Fibroblast of skin of abdomen (primary cell): ENCODE measurements at places on chromosomes 12 and 14.

DNA sequence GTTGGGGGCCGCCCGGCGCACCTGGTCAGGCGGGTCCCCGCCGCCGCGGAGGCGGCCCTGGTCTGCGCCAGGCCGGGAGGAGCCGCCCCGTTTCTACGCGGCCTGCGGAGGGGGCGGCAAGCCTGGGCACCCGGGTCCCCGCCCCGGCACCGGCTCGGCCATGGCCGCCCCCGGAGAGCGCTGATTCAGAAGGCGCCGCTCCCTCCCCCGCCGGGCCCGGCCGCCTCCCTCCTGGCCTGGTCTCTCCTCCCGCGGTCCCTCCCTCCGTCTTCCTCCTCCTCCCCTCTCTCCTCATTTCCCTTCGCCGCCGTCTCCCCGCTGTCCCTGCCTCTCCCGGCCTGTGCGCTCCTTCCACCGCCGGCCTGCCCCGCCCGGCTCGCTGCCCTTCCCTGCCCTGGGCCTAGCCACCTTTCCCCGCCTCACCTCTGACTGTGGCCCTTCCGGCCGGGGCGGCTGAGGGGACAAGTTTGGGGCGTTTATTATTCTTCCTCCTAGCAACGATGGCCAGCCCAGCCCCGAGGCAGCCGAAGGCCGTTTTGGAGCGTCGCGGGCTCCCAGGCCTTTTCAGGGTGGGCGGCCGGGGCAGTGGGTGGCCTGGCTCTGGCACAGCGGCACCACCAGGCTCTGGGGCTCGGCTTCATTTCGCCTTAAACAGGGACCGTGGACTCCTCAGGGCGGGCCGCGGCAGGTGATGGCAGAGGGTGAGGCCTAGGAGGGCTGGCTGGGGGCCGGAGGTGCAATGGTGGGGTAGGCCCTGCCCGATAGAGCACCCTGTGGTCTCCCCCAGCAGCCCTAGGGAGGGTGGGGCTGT lies 768 bp downstream of the CEP170B start:
- peak; percentile 68 for DNase-seq

DNA sequence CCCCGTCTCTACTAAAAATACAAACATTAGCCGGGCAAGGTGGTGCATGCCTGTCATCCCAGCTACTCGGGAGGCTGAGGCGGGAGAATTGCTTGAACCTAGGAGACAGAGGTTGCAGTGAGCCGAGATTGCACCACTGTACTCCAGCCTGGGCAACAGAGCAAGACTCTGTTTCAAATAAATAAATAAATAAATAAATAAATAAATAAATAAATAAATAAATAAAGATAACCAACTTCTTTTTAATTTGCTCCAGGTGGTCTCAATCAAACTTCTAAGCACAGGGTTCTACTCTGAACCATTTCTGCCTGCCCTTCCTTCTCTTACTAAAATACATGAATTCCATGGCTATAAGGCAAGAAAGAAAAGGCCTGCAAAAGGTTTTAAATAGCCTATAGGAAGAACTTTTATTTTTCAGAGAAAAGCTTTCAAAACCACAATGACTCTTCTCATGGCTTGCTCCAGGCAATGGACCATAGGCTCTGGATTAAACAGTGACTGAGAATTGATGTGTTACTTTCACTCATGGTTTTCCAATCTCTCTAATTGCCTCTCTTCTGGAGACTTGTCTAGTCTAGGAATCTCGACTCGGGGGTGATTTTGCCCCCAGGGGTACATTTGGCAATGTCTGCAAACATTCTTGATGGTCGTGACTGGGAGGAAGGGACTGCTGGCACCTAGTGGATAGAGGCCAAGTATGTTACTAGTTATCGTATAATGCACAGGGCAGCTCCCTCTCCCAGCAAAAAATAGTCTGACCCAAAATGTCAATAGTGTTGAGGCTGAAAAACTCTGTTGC lies 14.4 kb downstream of the IGF1 start:
- no peak for DNase-seq

GRCh38 chr14:72758420-72758819 lies 135.5 kb downstream of the DPF3 start:
- no peak for DNase-seq

- no peak for DNase-seq
Observed at GRCh38 chr12:68612202-68612601, 1.5 kb downstream of the RAP1B start.

DNA sequence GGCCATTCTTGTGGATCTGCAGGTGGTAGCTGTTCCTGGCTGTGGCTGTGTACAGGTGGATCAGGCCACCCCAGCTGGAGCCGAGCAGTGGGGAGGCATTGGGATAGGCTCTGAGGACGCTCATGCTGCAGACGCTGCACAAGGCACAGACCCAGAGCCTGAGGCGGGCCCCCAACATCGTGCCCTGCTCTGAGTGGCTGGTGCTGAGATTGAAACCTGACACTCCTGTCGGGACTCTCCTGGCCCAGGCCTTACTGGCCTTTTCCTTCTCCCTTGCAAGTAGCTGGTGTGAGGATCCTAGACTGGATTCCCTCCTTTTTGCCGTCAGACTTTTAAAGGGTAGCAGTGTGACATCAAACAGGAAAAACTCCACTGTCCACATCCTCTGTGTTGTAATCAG lies at the start of gene FGF23:
TSS of gene FGF23 (minus strand) at position 308 of the 400 bp plus-strand sequence. CDS start at position 178, 130 bp downstream.
- peak; percentile 46 for DNase-seq

DNA sequence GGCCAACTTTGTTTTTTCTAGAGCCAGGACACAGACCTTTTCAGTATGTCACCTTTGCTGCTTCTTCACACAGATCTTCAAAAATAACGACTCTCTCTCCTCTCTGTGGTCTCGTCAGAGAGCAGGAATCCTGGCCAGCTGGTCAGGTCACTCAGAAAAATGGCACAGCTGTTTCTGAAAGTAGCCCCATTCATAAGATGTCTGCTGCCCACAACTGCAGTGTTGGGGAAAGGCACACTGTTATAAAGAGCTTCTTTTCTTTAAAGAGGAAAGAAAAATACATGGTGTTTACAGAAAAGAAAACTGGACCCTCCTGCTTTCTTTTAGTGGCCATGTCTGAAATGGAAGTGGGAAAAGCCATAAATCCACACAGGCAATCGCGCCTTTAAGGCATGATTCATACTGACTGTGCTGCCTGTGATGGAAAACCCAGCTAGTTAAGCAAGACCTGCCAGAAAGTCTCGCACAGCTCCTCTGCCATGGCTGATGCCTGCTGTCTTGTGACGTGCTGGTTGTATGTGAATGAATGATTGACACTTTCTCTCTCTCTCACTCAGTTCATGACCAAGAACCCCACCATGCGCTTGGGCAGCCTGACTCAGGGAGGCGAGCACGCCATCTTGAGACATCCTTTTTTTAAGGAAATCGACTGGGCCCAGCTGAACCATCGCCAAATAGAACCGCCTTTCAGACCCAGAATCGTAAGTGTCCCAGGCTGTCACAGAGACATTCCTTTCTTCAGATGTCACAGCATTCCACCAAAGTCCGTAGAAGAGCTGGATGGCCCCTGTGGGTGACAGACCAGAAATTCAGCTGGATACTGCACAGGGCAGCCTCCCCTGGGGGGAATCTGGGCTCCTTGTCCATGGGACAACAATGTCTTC lies 147.9 kb upstream of the HIF1A start:
- peak; percentile 91 for DNase-seq

DNA sequence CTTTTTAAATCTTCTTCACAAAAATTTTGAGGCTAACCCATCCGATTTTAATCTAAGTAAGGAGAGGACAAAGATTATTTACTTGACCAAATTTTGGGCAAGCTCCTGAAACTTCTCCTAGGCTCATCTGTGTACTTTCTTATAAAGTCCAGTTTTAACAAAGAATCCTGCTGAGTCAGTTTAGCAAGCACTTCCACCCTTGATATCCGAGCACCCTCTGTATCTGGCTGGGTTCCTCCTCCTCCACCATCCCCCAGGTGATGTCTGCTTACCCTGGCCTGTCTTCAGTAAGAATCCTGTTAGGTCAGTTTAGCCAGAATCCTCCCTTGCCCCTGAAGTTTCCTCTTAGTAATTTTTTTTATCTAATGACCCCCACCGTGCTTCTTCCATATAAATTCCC lies 140.5 kb downstream of the PHLDA1 start:
- DNase-seq = no peak

GRCh38 chr12:122545855-122546254 lies 18.8 kb downstream of the KNTC1 start:
- no peak for DNase-seq

DNA sequence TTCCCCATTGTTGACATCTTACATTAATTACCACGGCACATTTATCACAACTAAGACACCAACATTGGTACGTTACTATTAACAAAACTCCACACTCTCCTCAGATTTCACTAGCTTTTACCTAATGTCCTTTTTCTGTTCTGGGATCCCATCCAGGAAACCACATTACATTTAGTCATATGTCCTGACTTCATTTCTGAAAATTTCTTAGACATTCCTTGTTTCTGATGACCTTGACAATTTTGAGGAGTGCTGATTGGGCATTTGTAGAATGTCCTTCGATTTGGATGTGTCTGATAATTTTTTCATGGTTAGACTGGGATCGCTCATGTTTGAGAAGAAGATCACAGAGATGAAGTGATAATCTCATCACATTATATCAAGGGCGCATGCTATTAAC lies 34.6 kb upstream of the ACSM4 start:
- DNase-seq = peak; percentile 2

DNA sequence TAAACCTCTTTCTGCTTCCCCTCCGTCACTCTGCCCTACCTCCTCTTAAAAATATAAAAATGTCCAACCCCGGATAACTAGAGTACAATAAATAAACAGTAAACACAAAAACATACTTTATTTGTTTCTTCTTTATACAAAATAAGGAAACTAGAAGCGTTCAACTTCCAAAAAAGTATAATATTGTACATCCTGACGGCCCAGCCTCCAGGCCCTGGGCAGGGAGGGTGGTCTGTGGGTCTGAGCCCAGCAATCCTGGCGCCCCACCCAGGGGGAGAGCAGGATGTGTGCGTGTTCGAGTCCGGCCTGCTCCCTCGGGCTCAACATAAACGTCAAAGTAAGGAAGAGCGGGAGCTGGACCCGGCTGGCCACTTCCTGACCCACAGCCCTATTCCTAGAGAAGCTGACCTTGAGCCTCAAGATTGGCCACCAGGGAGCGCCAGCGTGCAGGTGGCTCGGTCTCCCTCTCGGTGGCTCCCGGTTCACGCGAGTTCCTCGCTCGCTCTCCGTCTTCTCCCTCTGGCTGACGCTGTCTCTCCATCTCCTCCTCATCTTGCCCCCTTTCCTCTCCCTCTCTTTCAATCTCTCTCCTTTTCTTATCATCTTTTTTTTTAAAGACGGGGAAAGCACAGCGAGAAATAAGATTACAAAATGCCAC lies 9.4 kb downstream of the LHX5 start:
- peak; percentile 61 for DNase-seq

- DNase-seq = no peak
Observed at GRCh38 chr12:58405363-58405762, 464.0 kb downstream of the ATP23 start.

GRCh38 chr12:70686299-70686698 lies 49.1 kb upstream of the PTPRB start:
- peak; percentile 25 for DNase-seq

- DNase-seq = no peak
Observed at GRCh38 chr12:61798778-61799177, 461.4 kb upstream of the USP15 start.

DNA sequence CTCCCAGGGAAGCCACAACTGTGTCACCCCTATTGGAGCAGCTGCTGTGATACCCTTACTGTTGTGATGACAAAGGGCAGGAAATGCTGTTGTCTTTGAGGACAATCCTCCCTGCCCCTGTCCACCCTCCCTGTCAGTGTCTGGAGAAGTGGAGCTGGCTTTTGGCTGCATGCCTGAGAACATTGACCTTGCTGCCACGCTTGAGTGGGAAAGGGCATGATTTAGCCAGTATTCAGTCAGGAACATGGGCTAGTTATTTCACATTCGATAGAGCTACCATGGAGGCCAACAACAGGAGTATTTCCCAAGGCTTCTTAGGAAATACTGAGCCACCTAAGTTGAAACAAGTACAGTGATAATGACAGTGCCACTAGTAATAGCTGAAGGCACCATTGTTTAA lies 59.4 kb downstream of the MYRFL start:
- no peak for DNase-seq

GRCh38 chr14:28468191-28469151 lies 298.1 kb upstream of the FOXG1 start:
- peak; percentile 4 for DNase-seq

GRCh38 chr12:71942259-71942658 lies 3.6 kb downstream of the TPH2 start:
- DNase-seq = no peak

- no peak for DNase-seq
Observed at GRCh38 chr12:30911207-30911606, 15.3 kb upstream of the TSPAN11 start.

- DNase-seq = peak; percentile 17
Observed at GRCh38 chr12:113439606-113440030, 17.4 kb downstream of the SDSL start.

DNA sequence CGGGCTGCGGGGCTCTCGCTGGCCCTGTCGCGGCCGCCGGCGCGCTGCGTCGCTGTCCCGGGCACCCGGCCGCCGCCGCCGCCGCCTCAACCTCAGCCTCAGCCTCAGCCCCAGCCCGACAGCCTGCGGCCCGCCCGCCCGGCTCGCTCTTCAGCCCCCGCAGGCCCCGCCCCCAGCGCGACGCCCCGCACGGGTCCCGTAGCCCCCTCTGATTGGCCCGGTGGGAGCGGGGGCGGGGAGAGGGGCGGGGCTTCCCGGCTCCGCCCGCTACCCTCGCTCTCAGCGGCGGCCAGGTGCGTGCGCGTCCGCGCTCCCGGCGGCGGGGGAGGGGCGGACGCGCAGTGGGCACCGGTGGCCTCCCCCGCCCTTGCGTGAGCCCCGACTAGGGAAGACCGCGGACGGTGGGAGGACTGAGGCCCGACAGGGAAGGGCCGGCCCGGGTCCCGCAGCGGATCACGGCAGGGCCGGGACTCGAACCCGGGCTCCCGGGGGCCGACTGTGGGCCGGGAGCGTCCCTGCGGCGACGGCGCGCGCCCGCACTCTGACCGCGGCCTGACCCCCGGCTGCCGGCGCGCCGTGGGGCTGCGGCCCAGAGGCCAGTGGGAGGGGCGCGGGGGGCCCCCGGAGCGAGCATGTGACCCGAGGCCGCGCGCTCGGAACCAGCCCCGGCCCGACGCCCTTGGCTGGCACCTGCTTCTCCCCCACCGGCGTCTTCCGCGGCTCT lies at the start of gene PPP1R13B:
TSS of gene PPP1R13B (minus strand) at position 125 of the 724 bp plus-strand sequence. CDS start 268 bp downstream, outside the sequence.
- DNase-seq = peak; percentile 83

DNA sequence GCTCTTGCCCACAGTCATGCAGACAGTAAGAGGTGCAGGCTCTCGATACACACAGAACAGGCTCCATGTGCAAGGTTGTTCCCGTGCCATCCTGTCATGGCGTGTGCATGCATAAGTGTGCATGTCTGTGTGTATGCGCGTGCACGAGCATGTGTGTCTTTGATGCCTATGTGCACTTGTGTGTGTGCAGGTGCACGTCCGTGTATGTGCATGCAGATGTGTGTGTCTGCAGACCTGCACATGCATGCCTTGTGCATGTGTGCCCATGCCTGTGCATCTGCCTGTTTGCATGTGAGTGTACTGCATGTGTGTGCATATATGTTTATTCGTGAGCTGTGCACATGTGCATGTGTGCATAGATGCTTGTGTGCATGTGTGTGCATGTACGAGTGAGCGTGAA lies 309.8 kb downstream of the TMEM121 start:
- DNase-seq = no peak

GRCh38 chr12:123690191-123690840 lies 19.4 kb downstream of the TCTN2 start:
- no peak for DNase-seq
